ENCODE measurements at places on chromosomes 3 and 15.

DNA sequence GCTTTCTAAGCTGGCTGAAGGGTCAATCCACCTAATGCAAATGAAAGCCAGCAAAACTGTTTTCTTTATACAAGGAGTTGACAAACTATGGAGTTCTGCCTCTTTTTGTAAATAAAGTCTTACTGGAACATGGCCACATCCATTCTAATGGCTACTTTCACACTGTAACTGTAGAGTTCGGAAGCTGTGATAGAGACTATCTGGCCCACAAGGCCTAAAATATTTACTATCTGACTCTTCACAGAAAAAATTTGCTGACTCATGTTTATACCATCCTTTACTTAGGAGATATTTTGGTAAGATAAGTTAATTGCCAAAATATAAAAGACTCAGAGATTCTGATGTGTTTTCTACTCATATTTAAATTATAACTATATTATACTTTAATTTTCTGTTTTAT is 93.7 kb upstream of the GK5 start:
- no peak overlapping the region for H3K4me3 ChIP-seq
- no peak overlapping the region for H3K27ac ChIP-seq
- H3K36me3 ChIP-seq, result peaks cover 5% of the 10 kb centered on the region
- no peak for DNase-seq
- no peaks in the 10 kb centered on the region for H3K4me1 ChIP-seq

GRCh38 chr15:45790325-45790943 is 155.6 kb downstream of the SQOR start:
- peak; percentile 34 for DNase-seq
- no peaks in the 10 kb centered on the region for H3K4me1 ChIP-seq
- no peaks in the 10 kb centered on the region for H3K27me3 ChIP-seq
- no peaks in the 10 kb centered on the region for H3K36me3 ChIP-seq
- H3K4me3 ChIP-seq, result no peak overlapping the region
- no peak overlapping the region for H3K27ac ChIP-seq

DNA sequence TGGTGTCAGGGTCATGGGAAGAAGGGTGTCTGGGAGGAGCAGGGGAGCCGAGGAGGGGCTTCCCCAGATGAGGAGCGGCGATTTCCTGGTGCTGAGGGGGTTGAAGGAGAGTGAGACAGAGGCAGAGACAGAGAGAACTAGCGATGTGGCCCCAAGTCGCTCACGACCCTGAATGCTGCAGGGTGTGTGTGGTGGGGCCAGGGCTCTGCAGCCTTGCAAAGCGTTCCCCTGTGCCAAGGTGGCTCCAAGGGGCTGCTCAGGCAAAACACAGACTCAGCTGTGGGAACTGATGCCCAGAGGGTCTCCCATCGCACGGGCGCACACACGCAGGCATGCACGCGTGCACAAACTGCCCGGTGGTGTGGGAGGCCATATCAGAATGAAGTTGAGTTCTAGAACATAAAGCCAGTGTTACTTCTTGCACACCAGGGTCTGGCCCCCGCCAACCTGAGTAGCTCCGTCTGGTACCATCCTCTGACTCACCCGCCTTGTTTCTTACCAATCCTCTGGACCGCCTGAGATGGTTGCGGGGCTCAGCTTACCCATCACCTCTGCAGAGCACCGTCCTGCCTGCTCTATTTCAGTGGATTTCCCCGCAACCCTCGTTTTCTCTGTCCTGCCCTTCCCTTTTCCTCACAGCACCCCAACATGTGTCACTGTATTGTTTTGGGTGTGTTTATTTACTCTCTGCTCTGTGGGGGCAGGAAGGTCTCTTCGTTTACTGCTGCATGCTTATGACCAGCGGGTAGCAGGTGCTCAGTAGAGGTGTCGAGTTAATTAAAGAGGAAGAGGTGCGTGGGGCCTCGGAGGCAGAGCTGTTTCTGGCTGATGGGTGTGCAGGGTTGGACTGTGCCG is 4.5 kb downstream of the MELTF start:
- peaks cover 10% of the 10 kb centered on the region for H3K4me1 ChIP-seq
- no peaks in the 10 kb centered on the region for H3K27me3 ChIP-seq
- H3K36me3 ChIP-seq, result no peaks in the 10 kb centered on the region
- no peak for DNase-seq

DNA sequence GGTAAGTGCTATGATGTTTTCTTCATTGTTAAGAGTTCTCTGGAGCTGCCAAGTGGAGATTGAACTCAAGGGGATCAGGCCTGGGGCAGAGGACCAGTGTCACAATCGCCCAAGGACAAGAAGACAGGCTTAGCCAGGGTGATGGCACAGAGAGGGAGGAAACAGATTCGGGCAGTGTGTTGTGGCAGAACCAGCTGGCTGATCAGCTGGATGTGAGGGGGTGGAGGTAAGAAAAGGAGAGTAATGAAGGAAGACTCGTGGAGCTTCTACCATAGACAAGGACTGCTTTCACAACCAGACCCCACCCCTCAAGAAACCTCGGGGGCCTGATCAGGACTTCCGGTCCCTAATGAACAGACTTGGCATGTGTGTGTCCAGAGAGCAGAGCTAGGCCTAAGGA is 60.9 kb upstream of the LINGO1 start:
- H3K27me3 ChIP-seq, result peaks cover 3% of the 10 kb centered on the region
- H3K4me3 ChIP-seq, result no peak overlapping the region
- peaks cover 4% of the 10 kb centered on the region for H3K4me1 ChIP-seq
- DNase-seq, result no peak

DNA sequence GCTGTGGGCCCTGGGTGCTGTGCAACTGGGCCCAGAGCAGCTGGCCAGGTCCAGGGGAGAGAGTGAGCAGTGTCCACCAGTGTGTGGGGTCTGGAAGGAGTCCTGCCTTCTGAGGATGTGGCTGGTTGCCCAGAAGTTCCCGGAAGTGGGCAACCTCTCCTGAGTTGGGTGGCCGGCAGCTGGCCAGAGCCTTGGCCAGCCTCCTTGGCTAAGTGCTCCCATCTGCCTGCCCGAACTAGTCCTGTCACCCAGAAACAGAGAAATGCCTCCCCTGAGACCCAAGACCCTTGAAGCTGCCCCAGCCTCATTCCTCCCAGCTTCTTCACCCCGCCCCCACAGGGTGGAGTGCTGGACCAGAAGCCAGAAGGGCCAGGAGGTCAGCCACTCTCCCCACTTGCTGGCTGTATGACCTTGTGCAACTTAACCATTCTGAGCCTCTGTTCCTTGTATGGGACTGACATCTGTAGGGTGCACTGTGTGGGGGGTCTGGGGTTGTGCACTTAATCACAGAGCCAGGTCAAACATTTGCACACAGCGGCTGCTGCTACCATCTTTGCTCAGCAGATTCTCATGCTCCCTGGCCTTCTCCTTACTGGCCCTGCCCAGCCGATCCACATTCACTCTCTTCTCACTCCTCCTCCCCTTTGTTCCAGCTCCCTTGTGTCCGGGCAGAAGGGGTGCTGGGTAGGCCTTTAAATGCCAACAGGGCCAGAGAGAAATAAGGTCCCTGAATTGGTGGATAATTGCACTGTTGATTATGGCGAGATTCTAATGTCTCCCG is 7.5 kb upstream of the ALAS1 start:
- no peak overlapping the region for H3K27ac ChIP-seq
- H3K4me3 ChIP-seq, result no peak overlapping the region
- H3K4me1 ChIP-seq, result peaks cover 34% of the 10 kb centered on the region
- H3K36me3 ChIP-seq, result no peaks in the 10 kb centered on the region
- no peaks in the 10 kb centered on the region for H3K27me3 ChIP-seq

DNA sequence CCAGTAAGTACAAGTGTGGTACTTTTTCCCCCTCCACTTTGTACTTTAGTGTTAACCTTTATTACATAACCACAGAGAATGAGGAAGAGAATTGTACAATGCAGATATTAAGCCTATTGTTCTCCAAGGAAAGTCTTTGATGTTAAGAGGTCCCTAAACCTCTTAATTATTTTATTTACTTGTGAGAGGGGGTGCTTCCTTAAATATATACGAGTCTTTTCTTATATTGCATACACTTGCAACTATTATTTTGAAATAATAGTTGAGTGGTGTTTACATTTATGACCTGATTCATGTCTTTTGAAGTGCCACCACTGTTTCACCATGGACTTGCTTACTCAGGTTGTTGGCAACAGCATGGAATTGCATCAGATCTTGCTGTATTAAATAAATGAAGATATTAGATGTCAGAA is 10.1 kb downstream of the USP3 start:
- H3K4me1 ChIP-seq, result peaks cover 17% of the 10 kb centered on the region
- DNase-seq, result no peak
- H3K36me3 ChIP-seq, result no peaks in the 10 kb centered on the region
- H3K27ac ChIP-seq, result no peak overlapping the region
- H3K27me3 ChIP-seq, result no peaks in the 10 kb centered on the region
- H3K4me3 ChIP-seq, result no peak overlapping the region

- no peaks in the 10 kb centered on the region for H3K27me3 ChIP-seq
- DNase-seq, result no peak
- H3K4me1 ChIP-seq, result peaks cover 8% of the 10 kb centered on the region
- H3K27ac ChIP-seq, result no peak overlapping the region
- no peak overlapping the region for H3K4me3 ChIP-seq
- H3K36me3 ChIP-seq, result no peaks in the 10 kb centered on the region
Measured at GRCh38 chr3:73435055-73435454, 189.7 kb downstream of the PDZRN3 start.

- no peak overlapping the region for H3K4me3 ChIP-seq
- H3K36me3 ChIP-seq, result no peaks in the 10 kb centered on the region
- DNase-seq, result no peak
Measured at GRCh38 chr3:178562143-178562946, 26.1 kb downstream of the KCNMB2 start.

DNA sequence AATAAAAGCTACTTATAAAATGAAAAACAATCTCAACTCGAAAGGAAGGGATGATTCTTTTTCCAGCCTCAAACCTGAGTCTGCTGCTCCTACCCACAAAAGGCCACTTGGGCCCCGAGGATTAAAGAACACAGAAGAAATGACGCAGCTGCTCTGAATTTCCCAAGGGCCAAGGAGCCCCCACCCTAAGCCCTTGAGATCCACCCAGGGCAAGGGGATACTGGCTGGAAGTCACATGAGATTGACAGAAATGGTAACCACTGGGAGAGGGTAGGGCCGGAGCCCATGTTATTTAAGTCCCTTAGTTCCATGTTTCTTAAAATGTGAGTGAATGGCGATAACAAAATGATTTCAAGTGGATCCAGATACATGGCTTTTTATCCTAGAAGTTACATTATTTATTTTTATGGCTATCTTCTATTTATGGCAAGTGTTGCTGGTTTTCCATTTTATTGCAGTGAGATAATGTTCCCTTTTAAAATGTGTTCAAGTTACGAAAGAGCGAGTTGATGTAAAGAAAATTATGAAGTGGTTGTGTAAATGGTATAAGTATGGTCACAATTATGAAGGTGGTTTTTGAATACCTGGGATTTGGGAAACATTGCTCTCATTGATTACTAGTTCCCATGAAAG is 16.8 kb downstream of the IGDCC4 start:
- DNase-seq, result no peak
- no peaks in the 10 kb centered on the region for H3K36me3 ChIP-seq
- no peaks in the 10 kb centered on the region for H3K4me1 ChIP-seq
- no peak overlapping the region for H3K4me3 ChIP-seq
- no peaks in the 10 kb centered on the region for H3K27me3 ChIP-seq

DNA sequence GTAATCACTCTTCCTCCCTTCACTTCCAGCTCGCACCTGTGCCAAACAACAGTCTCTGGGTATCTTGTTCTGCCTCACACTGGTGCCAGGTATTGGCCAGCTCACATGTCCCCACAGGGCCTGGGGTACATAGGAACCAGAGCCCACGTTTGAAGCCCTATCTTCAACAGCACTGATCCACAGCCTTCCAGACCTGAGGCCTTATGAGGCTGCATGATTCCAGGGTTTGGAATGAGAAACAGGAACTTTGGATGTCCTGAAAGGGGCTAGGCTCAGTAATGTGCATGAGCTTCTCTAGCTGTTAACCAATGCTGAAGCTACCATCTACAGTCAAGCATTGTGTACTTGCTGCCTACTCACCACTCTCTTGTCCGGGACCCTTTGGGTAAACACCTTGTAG is 92.4 kb downstream of the GPR156 start:
- H3K36me3 ChIP-seq, result no peaks in the 10 kb centered on the region
- H3K27me3 ChIP-seq, result no peaks in the 10 kb centered on the region
- H3K4me3 ChIP-seq, result no peak overlapping the region
- H3K4me1 ChIP-seq, result no peaks in the 10 kb centered on the region
- H3K27ac ChIP-seq, result no peak overlapping the region

DNA sequence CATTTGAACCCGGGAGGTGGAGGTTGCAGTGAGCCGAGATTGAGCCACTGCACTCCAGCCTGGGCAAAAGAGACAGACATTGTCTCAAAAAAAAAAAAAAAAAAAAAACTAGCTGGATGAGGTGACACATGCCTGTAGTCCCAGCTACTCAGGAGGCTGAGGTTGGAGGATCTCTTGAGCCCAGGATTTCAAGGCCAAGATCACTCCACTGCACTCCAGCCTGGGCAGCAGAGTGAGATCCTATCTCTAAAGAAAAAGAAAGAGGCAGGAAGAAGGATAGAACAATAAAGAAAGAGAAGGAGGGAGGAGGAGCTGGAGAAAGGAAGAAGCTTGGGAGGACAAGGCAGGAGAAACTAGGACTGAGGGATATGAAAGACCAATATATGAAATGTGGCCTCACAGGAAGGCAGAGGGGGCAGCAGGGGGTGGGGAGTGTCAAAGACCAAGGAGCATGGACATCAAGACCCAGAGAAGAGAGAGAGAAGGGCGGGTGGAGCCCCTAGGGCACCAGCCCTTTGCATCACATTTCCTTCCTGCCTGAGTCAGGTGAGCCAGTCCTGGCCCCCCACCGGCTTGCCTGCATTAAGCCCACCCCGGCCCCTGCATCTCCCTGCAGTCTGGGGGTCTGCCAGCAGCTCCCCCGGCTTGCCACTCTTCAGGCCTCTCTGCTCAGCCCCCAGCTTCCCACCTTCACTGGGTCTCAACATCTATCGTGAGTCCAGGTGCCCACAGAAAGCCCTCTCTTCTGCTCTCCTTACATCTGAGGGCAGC is 11.5 kb downstream of the IGDCC3 start:
- no peaks in the 10 kb centered on the region for H3K36me3 ChIP-seq
- no peak overlapping the region for H3K27ac ChIP-seq
- no peaks in the 10 kb centered on the region for H3K27me3 ChIP-seq
- H3K4me1 ChIP-seq, result no peaks in the 10 kb centered on the region

DNA sequence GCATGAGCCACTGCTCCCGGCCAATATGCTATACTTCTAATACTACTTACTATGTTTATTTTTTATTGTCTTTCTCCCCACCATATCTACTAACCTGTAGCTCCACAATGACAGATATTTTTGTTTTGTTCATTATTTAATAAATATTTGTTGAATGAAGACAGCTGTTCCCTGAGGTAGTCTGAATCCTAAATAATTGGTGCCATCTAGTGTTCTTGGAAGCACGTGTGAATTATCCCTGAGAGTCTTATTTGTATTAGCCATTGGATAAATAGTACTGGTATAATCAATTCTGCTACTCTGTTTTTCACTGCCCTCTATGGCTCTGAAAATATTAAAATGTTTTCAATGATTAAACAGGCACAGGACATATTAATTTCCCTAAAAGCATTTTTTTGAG is 5.6 kb upstream of the APPL1 start:
- H3K27ac ChIP-seq, result no peak overlapping the region
- DNase-seq, result peak; percentile 67
- no peak overlapping the region for H3K4me3 ChIP-seq
- no peaks in the 10 kb centered on the region for H3K36me3 ChIP-seq
